LHCN-M2 (cell line): ENCODE measurements at places on chromosomes 6 and 20. TPM values are rescaled to one million over a fixed set of nuclear protein-coding genes. Genes with fewer than 3 reads are reported as not detected.
A peak's percentile ranks its signal among the peaks of the same experiment; 100 is the strongest.

GRCh38 chr6:52829046-52829817, 11.4 kb downstream of the GSTA5 start:
- no peak for DNase-seq

GRCh38 chr6:154157082-154157481, 118.0 kb downstream of the OPRM1 start:
- no peak for DNase-seq

DNA sequence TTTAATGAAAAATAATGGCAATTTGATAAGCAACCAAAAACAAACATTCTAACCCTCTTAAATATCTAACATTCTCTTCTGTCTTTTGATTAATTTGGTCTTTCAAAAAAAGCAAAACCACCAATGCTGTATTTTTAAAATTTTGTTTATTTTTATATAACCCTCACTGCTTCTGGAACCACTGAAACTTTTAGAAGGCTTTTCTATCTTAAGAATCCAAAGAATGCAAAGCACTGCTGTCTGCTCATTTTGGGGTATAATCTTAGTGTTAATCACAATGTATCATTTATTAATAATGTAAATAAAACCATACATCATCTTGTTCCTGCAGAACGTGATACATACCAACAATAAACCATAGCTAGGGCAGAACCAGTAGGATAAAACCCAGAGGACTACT, 14.0 kb downstream of the STK38 start:
- no peak for DNase-seq

DNA sequence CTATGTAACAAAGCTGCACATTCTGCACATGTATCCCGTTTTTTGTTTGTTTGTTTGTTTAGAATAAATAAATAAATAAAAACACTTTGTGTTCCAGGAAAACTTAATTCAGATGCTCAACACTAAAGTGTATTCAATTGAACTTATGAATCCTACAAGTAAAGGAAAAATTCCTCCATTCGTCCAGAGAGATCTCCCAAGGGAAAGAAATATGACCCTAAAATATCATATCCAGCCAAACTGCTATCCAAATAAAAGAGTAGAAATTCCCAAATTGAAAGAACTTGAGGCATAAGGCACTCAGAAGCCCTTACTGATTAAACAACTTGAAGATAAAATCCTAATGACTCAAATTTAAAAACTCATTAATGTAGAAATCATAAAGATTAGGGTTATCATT, 90.4 kb downstream of the MOXD1 start:
- DNase-seq = no peak

DNA sequence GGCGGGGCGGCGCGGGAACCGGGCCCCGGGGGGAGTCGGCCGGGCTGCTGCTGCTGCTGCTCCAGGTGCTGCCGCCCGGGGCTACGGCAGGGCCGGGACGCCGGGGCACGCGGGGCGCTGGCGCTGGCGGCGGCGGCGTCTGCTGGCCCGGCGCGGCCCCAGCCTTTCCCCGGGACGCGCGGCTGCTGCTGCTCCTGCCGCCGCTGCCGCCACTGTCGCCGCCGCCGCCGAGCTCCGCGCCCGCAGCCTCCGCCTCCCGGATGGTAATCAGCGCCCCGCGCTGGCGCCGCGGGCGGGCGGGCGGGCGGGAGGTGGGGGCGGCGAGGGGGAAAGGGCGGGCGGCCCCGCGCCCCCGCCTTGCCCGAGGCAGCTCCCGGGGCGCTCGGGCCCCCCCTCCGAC, 306 bp downstream of the EBF4 start:
- no peak for DNase-seq

- DNase-seq = no peak
These were observed 535 bp upstream of the CCDC170 start for GRCh38 chr6:151493161-151493803.

GRCh38 chr6:144262470-144263369, 22.4 kb upstream of the UTRN start:
- no peak for DNase-seq

GRCh38 chr6:152952866-152953509, 29.9 kb downstream of the FBXO5 start:
- DNase-seq = peak; percentile 51

DNA sequence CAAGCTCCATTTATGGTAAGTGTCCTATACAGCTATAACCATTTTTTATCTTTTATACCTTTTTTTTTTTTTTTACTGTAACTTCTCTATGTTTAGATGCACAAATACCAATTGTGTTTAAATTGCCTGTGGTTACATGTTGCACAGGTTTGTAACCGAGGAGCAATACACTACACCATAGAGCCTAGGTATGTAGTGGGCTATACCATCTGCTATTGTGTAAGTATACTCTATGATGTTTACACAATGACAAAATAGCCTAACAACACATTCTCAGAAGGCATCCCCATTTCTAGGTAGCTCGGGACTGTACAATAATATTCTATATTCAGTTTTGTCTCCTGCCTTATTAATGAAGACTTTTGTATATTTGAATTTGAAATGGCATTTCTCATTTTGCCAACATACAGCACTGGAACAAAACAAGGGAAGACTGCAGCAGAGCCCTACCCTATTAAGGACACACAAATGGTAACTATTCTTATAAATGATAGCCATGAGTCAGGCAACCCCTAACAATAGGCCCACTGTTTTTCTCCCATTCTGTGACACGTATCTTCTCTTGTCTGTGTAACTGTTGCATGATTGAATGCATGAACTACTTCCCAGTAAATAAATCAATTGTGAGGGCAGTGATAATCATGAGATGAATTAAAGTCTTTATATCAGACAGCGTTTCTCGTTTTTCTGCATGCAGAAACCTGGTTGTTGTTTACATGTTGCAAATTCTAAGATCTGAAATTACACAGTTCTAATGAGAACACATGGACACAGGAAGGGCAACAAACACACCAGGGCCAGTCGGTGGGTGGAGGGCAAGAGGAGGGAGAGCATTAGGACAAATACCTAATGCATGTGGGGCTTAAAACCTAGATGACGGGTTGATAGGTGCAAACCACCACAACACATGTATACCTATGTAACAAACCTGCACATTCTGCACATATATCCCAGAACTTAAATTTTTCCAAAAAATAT, 173.9 kb downstream of the EPM2A start:
- no peak for DNase-seq

DNA sequence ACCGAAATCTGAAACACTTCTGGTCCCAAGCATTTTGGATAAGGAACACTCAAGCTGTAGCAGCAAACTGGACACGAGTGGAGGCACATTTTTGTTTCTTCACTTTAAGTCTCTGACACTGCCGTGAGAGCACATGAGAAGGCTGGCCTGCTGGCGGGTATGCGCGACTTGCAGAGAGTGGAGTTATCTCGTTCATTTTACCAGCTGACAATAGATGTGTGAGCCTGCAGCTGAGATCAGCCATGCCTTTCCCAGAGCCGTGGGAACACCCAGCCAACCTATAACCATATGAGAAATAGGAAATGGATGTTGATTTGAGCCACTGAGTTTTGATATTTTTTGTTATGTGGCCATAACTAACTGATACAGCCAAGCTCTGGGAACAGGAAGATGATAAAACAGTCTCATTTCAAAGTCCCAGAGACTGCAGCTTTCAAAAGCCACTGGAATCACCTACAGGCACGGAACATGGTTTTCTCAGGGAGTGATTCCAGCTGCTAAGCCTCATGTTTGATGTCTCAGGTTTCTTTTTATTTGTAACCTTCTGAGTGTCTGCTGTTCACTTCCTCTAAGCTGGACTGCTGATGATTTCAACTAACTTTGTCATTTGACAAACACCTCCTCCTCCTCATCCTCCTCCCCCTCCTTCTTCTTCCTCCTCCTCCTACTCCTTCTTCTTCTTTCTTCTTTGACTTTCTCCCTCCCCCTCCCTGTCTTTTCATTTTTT, 28.6 kb upstream of the LAMP5 start:
- peak; percentile 74 for DNase-seq

DNA sequence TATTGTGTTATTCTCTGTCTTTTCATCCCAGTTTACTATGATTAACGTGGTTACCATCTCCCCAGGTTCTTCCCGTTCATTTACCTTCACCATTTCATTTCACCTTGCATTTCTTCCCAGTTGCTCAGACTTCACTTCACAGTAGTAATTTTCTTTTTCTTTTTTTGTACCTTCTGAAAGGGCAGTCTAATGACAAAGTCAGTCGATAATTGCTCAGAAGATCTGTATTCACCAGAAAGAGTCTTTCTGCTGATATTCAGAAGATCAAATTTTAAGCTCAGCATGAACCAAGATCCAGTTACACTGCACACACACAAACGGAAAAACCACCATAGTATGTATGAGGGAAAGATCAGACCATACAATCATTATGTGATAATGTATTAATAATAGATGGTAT, 265.5 kb downstream of the ADGB start:
- no peak for DNase-seq

DNA sequence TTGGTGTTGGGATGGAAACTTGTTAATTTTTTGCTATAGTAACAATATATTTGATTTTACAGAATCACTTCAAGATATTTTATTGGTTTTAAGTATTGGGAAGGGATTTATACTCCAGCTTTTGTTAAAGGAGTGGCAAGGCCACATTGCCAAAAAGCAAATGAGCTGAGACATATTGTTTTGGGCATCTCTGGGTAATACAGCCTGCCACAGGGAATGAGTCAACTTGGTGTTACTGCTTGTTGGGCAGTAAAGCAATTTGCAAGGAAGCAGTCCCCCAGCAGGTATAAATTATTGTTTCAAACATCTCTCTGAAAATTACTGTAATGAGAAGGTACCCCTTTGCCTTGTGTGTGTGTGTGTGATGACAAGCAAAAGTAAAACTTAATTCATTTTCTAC, 868.3 kb upstream of the FLRT3 start:
- DNase-seq = peak; percentile 17

DNA sequence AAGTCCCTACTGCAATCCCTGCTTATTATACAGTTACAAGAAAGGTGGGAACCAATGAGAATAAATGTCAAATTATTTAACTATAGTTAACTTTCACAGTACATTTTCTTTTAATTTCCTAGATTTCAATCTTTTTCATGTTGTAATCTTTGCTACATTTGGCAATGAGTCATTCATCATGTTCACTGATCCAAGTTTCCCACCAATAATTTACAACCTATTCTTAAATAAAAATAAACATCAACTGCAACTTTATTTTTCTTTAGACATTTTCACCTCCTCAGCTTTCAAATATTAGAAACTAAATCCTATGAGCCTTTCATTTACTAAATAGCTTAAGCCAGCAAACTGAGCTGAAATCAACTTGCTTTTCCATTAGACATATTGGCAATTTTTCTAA, 541.3 kb upstream of the BTBD3 start:
- no peak for DNase-seq

DNA sequence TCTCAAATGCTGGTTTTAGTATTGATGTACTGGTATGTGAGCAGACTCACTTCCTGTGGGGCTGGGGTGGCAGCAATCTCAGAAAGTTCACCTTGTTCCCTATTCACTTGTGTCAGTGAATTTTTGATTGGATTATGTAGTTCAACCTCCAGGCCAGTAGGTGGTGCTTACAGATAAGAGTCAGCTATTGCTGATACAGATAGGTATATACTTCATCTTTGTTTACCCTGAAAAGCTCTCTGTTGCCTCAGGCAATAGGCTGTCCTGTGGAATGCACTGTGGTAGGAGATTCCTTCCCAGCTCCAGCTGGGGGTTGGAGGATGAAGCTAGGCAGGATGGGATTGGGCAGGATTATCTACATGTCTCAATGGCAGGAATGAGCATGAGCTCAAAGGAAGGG, 851.2 kb upstream of the EYS start:
- no peak for DNase-seq

DNA sequence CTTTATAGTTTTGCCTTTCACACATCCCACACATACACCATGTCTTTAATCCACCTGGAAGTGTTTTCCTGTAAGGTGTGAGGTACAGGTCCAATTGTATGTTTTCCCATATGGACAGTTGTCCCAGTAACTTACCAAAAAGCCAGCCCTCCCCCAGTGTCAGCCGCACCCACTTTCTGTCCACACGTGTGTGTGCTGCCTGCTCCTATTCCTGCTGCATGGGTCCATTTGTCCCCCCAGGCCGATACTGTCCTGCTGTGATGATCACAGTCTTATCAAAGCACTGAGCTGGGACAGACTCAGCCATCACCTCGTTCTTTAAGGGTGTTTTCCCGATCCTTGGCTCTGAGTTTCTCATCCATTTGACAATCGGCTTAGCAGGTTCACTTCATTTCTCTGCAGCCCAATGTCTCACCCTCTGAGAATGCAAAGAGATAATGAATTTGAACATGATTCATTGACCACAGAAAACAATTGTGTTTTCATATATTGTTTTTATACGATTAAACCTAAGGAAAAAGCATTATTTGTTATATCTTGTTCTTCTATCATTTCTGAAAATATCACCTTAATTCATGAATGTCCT, 9.6 kb downstream of the VSX1 start:
- DNase-seq = no peak

GRCh38 chr20:11376998-11377397, 540.7 kb upstream of the BTBD3 start:
- peak; percentile 40 for DNase-seq

DNA sequence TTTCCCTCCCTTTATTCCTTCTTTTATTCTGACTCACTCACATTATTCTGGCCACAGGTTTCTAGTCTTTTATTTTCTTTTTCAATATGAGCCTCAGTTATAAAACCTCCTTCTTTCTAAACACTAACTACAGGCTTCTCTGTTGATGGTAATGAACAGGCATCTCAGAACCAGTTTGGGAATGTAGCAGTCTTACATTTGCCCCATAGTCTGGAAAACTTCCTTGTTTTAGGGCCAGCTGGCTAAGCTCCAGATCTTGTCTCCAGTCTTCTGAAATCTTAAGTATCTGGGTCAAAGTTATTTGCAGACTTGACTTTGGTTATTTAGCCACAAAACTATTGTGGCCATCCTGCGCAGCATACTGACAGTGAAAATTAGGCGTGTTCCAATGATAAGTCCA, 97.0 kb upstream of the MAN1A1 start:
- peak; percentile 71 for DNase-seq

- DNase-seq = no peak
These were observed 5.1 kb upstream of the EPB41L2 start for GRCh38 chr6:131068165-131068564.

- peak; percentile 3 for DNase-seq
These were observed 15.7 kb upstream of the SSTR4 start for GRCh38 chr20:23019403-23019802.

DNA sequence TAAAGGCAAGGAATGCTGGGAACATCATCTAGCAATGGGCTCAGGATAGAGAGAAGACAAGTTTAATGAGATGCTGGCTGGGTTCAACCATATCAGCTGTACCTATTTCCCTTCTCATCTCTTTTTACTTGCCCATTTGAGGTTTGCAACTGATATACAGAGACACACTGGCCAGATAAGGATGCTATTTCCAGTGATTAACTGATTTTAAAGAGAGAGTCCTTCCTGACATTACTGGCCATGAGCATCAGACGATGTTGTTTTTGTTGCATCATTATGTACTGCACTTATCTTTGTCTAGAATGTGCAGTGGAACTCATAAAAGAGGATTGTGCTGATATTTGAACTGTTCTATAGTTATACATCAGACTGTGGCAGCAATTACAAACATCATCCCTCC, 252.7 kb downstream of the BTBD3 start:
- no peak for DNase-seq

MATN4 gene
- total RNA-seq = 0.23 TPM in 1 of 2 replicates, not detected in the other

FBXO5 gene
- total RNA-seq = 46.7 and 53.7 TPM in 2 replicates

NFKBIL1 gene
- 21.2 and 26.8 TPM in 2 replicates for total RNA-seq

FILIP1 gene
- under 0.01 TPM in 1 of 2 replicates, not detected in the other for total RNA-seq

OXT gene
- total RNA-seq = not detected in 2 replicates

ENPP5 gene
- 1.3 and 2.2 TPM in 2 replicates for total RNA-seq

BTNL2 gene
- total RNA-seq = not detected in 2 replicates

DEFB132 gene
- total RNA-seq = not detected in 2 replicates

PI3 gene
- not detected in 2 replicates for total RNA-seq
